ENCODE measurements at places on chromosomes 5 and 9.

- no peak for DNase-seq
These were observed 10.3 kb downstream of the TTC23L start for GRCh38 chr5:34849253-34849652.

DNA sequence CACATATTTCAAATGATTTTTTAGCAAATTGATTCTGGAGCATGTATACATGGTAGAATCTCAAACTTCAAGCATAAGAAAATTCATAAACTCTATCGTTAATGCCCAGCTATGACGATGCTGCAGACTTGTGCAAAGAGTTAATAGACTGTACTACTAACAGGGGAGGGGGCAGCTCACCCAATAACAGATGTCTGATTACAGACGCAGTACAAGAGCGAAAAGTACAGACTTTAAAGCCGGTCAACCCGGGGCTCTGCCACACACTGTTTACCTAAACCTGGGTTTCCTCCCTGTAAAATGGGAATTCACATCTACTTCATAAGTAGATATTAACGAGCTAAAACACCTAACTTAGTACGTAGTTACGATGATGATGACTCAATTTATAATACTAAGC lies 651 bp downstream of the TRIM23 start:
- DNase-seq = peak; percentile 11

DNA sequence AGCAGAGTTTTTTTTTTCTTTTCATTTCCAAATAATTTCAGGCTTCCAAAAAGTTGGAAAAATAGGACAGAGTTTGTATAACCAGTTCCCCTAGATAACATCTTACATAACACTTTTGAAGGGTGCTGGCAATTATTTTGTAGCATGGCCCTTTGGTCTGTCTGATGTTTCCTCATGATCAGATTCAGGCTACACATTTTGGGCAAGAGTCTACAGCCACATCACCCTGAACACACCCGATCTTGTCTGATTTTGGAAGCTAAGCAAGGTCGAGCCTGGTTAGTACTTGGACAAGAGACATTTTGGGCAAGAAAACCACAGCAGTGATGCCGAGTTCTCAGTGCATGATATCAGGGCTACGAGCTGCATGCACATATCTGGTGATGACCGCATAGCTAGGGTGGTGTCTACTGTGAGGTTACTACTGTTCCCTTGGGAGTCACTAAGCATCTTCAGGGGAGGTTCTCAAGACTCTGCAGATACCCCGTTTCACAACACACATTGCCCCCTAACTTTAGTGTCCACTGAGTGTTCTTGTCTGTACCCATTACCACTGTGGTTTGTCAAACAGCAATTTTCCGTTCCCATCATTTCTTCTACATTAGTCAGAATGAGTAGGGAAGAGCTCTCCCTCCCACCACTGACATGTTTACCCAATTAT lies 86.2 kb downstream of the TTC39B start:
- DNase-seq = no peak

- peak; percentile 36 for DNase-seq
These were observed 136.2 kb upstream of the TRIM32 start for GRCh38 chr9:116550696-116551436.

- no peak for DNase-seq
These were observed 144.4 kb upstream of the TBCA start for GRCh38 chr5:77920359-77921058.

- DNase-seq = peak; percentile 33
These were observed 132.6 kb downstream of the MRPL36 start for GRCh38 chr5:1666812-1667588.

- no peak for DNase-seq
These were observed 171.2 kb downstream of the GAPVD1 start for GRCh38 chr9:125432715-125433385.

All from lung microvascular endothelial cell (primary cell).